PC-3 (cell line): ENCODE measurements at places on chromosomes 7 and 10. TPM values are rescaled to one million over a fixed set of nuclear protein-coding genes. Genes with fewer than 3 reads are reported as not detected.
A peak's percentile ranks its signal among the peaks of the same experiment; 100 is the strongest.

Gene CYP3A7
- not detected in 2 replicates for total RNA-seq

DNA sequence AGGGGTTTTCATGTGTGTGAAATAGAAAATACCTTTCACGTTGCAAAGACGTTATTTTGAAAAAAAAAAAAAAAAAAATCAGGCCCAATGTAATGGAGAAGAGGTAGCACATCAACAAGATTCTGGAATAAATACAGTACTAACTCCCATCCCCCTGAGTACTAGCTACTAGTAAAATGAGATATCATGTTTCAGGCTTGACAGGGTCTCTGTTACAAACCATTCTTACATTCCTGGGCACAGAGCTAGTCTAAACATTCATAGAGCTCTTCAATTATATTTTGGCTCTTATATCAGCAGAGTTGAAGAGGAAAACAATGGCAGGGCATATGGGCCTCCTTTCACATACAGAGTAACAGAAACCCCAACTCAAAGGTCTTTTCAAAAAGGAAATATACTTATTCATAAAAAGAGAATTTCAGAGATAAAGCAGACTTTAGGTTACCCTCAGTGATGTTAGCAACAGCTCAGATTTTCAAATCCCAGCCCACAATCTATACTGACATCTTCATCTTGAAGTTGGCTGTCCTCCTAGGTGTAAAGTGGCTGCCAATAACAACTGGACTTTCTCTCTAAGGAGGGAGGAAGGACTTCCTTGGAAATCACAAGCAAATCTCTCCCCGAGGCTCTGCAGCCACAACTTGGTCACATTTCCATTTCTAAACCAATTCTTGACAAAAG is 18.6 kb downstream of the C7orf33 start:
- no peaks in the 10 kb centered on the region for H3K36me3 ChIP-seq
- DNase-seq, result no peak
- H3K27me3 ChIP-seq, result peaks cover 17% of the 10 kb centered on the region
- H3K27ac ChIP-seq, result no peak overlapping the region
- no peak overlapping the region for H3K4me3 ChIP-seq
- H3K4me1 ChIP-seq, result no peaks in the 10 kb centered on the region

DNA sequence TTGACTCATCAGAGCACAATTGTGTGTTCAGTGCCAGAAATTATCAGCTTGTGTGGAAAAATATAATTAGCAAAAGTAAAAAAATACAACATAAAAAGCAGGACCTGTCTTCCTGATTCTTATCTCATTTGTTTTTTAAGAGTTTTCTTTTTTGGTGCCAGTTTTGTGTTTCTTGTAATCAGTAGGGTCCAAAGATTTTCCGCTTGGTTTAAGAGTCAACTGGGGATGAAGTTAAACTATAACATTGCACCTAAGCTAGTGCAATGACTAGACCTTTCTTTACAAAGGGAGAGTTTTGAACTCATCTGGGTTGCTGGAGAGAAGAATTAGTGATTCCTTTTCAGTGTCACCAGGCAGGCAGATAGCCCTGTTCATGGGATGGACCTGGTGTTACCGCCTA is 113.4 kb downstream of the PLPP4 start:
- H3K27ac ChIP-seq, result no peak overlapping the region
- no peaks in the 10 kb centered on the region for H3K4me1 ChIP-seq
- H3K36me3 ChIP-seq, result no peaks in the 10 kb centered on the region
- no peak for DNase-seq

DNA sequence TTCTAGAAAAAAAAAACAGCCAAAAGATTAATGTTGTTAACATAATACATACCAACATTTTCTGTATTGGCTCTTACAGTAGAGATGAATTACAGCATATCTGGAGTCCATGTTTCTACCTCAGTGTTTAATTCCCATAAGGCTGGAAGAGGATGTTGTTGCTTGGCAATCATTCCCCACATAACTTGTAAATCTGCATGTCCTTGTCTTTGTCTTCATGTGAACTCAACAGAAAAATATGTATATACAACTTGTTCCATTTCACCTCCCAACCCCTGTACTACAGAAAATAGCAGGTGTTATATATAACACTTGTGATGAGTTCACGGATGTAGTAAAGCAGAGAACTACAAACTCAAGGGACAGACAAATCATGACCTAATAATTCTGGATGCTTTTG is 160.9 kb upstream of the SEMA3C start:
- H3K36me3 ChIP-seq, result no peaks in the 10 kb centered on the region
- peaks cover 10% of the 10 kb centered on the region for H3K4me1 ChIP-seq
- H3K27me3 ChIP-seq, result no peaks in the 10 kb centered on the region
- H3K27ac ChIP-seq, result no peak overlapping the region

Gene SPDYE2B
- not detected in 2 replicates for total RNA-seq

DNA sequence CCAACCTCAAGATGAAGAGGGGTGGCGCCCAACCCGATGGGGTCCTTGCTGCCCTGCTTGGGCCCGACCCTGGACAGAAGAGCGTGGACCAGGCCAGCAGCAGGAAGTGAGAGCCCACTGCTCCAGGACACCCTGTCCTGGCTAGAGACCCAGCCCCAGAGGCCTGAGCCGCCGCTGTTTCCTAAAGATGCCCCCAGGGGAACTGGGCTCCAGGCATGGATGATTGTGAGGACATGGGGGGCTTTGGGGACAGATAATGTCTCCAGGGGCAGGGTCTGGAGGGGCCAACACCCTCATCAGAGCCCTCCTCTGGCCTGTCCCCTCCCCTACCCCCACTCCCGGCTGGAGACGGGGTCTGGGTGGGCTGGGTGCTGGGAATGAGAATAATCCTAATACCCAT is 71.7 kb downstream of the MYL10 start:
- no peak overlapping the region for H3K27ac ChIP-seq
- H3K36me3 ChIP-seq, result no peaks in the 10 kb centered on the region
- no peak for DNase-seq
- no peak overlapping the region for H3K4me3 ChIP-seq
- no peaks in the 10 kb centered on the region for H3K27me3 ChIP-seq

Gene UCN3
- total RNA-seq, result not detected in 2 replicates

GRCh38 chr7:136030867-136031318 is 53.7 kb upstream of the MTPN start:
- H3K36me3 ChIP-seq, result no peaks in the 10 kb centered on the region
- H3K27me3 ChIP-seq, result 0 out of 2 replicates have a peak, but pooled peaks cover 6% of the 10 kb centered on the region
- H3K27ac ChIP-seq, result peak overlapping the region; percentile 59
- H3K4me3 ChIP-seq, result no peak overlapping the region

DNA sequence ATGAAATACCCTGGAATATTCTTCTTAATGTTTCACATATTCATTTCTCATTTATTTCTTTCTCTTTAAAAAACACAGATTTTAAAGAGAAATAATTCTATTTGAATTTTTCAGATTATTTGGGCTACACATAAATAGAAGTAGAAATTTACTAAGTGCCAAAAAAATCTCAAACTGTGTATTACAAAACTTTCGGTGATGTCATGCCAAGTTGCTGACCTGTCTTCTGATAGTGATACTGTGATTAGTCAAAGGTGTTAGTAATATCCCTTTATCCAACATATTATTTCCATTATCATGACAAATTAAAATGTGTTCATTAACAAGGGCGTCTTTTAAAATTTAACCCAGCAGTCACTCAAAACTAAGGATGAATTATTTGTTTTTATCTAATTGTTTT is 60.1 kb downstream of the COL28A1 start:
- no peaks in the 10 kb centered on the region for H3K27me3 ChIP-seq
- no peaks in the 10 kb centered on the region for H3K4me1 ChIP-seq
- no peak for DNase-seq
- H3K36me3 ChIP-seq, result no peaks in the 10 kb centered on the region

Gene PRSS37
- not detected in 2 replicates for total RNA-seq
